ENCODE measurements at places on chromosomes 11 and 22. TPM values are rescaled to one million over a fixed set of nuclear protein-coding genes. Genes with fewer than 3 reads are reported as not detected.
A peak's percentile ranks its signal among the peaks of the same experiment; 100 is the strongest.

Gene LRP4
- total RNA-seq, result 9.9 TPM

Gene NNMT
- 470 TPM for total RNA-seq

Gene KRTAP5-5
- total RNA-seq, result not detected

Gene SLCO2B1
- total RNA-seq, result 1.7 TPM

Gene CABP7
- not detected for total RNA-seq

- no peak for DNase-seq
Observed at GRCh38 chr11:10838881-10839280, 19.0 kb downstream of the ZBED5 start.

- peak; percentile 12 for DNase-seq
Observed at GRCh38 chr11:33891714-33892327, at the start of gene LMO2. TSS of gene LMO2 (minus strand) at chr11:33892076. CDS start at chr11:33869716, 22,360 bp downstream.

DNA sequence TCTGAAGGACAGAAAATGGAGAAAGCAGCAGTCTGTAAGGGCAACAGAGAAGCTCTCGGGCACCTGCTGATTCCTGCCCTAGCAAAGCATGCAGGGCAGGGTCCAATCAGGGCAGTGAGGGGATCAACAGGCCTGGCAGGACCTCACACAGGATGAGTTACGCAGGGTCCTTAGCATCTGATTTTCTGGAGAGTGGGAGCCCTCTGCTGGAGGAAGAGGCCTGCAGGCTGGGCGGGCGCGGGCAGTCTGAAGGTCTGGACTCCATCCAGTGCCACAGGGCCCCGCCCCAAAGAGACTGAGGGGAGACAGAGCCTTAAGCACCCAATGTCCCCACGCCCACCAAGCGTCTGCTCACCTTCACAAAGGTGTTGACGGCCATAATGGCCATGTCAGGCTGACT, 28.9 kb downstream of the AP1B1 start:
- no peak for DNase-seq

DNA sequence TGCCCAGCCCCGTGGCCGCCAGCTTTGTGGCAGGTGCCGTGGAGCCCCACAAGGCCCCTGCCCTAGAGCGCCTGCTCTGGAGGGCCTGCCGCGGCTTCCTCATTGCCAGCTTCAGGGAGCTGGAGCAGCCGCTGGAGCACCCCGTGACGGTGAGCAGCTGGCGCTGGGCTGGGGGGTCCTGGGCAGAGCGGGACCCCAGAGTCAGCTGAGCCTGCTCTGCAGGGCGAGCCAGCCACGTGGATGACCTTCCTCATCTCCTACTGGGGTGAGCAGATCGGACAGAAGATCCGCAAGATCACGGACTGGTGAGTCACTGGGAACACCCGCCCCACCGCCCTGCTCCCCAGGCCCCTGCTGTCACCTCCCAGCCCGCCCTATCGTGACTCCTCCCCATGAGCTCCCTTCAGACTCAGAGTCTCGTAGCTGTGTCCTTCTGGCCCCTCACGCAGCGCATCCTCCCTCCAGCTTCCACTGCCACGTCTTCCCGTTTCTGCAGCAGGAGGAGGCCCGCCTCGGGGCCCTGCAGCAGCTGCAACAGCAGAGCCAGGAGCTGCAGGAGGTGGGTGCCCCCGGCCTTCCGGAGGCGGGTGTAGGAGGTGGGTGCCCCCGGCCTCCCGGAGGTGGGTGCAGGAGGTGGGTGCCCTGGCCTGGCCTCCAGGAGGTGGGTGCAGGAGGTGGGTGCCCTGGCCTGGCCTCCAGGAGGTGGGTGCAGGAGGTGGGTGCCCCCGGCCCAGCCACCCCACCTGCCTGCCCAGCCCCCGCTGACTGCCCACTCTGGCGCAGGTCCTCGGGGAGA, 4.7 kb downstream of the TCIRG1 start:
- no peak for DNase-seq

GRCh38 chr11:120289426-120289825, 35.7 kb upstream of the TLCD5 start:
- DNase-seq, result no peak

Data from kidney epithelial cell (primary cell).